HFFc6 (cell line): ENCODE measurements at places on chromosomes 1 and 21.

DNA sequence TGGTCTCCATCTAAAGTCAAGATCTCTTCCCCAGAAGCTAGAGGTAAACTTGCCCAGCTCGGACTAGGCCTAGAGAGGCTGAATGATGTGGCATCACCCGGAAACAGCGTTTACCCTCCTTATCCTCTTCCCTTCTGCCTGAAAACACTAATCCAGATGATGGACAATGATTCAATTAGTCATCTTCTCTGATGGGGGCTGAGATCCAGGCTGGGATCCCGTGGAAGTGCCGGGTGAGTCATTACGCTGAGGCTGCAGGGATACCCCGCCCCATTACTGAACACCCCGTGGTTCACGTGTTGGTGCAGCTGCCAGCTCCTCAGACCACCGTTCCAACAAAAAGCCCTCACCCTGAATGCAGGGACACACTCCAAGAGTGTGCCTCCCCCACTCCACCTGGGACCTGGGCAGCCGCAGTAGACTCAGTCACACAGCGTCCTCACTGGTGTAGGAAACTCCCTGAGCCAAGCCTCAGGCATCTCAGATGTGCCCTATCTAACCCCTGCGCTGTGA lies 2.0 kb downstream of the S100A6 start:
- peak overlapping the region; percentile 97 for H3K4me3 ChIP-seq
- peaks cover 68% of the 10 kb centered on the region for H3K4me1 ChIP-seq
- DNase-seq: peak; percentile 92
- H3K27ac ChIP-seq: peak overlapping the region; percentile 97
- peaks cover 19% of the 10 kb centered on the region for H3K36me3 ChIP-seq
- peaks cover 14% of the 10 kb centered on the region for H3K27me3 ChIP-seq

DNA sequence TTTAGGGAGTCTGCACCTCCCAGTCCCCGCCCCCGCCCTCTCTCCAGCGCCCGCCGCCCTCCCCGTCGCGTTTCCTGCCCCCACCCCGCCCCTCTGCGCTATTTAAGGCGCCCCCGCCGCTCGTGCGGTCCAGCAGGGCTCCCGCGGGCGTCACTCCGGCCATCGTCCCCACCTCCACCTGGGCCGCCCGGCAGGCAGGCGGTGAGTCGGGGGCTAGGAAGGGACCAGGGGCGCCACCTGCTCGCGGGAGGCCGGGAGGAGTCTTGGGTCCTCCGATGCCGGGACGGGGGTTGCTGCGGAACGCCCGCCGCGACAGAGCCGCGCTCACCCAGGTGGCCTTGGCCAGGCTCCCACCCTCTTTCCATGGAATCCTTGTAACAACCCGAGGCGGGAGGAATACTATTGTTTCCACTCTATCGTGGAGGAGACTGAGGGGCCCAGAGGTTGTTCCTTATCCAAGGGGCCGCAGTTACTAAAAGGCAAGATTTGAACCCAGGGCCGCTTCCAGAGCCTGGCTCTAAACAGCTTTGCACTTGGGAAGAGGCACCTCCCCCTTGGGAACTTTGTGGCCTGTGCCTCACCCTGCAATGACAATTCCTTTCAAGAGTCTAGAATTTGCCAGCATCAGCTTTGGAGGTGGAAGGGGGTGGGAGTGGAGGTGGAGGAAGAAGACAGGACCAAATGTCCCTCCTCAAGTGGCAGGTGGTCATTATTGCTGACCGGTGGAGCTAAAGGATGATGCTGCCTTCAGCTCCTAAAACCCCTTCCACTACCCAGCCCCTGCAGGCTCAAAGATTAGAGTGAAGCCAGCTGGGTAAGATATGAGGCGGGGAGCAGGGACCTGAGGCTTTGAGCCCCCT lies at the start of gene GJA4:
GJA4 (plus strand) TSS at position 132 of the 860 bp plus-strand sequence. CDS start 1,215 bp downstream, outside the sequence.
- H3K4me1 ChIP-seq: peaks cover 7% of the 10 kb centered on the region
- H3K36me3 ChIP-seq: peaks cover 14% of the 10 kb centered on the region
- DNase-seq: no peak

DNA sequence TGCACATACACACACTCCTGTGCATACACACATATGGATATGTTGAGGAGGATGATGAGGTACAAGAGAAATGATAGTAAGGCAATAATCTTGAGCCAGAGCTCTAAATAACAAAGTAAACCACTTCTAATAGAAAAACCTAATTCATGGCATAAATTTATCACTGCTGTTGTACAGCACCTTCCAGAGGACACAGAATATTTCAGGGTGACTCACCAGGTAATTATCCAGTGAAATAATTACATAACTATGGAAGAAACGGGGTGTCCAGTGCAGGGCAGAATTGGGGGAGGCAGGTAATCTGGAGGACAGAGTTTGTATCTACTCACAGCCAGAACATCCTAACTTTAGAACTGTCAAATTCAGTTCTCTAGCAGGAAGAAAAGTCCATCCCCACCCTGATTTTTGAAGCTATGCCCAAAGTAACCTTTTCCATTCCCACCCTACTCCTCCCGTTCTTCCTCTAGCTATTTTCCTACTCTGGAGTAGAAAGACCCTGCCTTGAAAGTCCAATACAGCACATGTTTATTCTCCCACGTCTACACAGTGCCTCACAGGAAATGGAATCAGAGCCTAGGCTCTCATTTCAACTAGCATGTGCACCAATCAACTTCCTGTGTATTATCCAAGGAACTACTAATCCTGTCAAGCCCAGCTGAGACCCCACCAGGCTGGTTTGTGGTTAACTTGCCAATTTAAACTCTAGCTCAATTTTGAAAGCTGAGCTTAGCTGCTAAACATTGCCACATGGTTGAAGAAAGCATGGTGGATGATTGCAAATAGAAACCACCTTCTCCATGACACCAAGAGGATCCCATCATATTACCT lies 96.6 kb downstream of the PTPN14 start:
- H3K4me1 ChIP-seq: peaks cover 87% of the 10 kb centered on the region
- no peaks in the 10 kb centered on the region for H3K27me3 ChIP-seq
- peak; percentile 62 for DNase-seq
- H3K36me3 ChIP-seq: peaks cover 25% of the 10 kb centered on the region

GRCh38 chr1:81689531-81689941 lies 111.2 kb upstream of the ADGRL2 start:
- peaks cover 34% of the 10 kb centered on the region for H3K36me3 ChIP-seq
- peak overlapping the region; percentile 78 for H3K4me3 ChIP-seq
- H3K4me1 ChIP-seq: peaks cover 44% of the 10 kb centered on the region
- no peaks in the 10 kb centered on the region for H3K27me3 ChIP-seq

DNA sequence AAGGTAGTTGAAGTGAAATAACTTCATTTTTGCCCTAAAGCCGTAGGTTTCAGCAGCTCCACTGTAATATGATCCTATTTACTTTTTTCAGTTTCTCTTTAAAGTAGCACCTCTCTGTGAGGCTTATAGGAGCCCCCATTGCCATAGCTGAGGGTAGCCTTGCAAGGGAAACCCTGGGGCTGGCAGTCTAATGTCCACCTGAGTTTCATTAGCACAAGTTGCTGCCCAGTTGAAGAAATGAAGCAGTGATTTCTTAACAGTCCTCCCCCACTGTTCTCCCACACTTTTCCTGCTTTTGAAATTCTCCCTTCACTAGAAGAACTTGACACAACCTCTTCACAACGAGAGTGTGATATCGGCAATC lies 1.5 kb downstream of the HMCN1 start:
- no peak for DNase-seq
- H3K4me1 ChIP-seq: peaks cover 31% of the 10 kb centered on the region
- H3K4me3 ChIP-seq: peak overlapping the region; percentile 85
- no peaks in the 10 kb centered on the region for H3K36me3 ChIP-seq
- H3K27ac ChIP-seq: no peak overlapping the region; the same call in 1 of the 2 replicates
- peaks cover 4% of the 10 kb centered on the region; the same call in 1 of the 2 replicates for H3K27me3 ChIP-seq

- DNase-seq: peak; percentile 86
- peak overlapping the region; percentile 93 for H3K4me3 ChIP-seq
- H3K36me3 ChIP-seq: peaks cover 10% of the 10 kb centered on the region
These were observed 14.1 kb downstream of the ENTREP3 start for GRCh38 chr1:155241069-155241679.

- no peak for DNase-seq
- no peaks in the 10 kb centered on the region; the same call in 1 of the 2 replicates for H3K27me3 ChIP-seq
- H3K4me1 ChIP-seq: peaks cover 31% of the 10 kb centered on the region
- H3K36me3 ChIP-seq: no peaks in the 10 kb centered on the region
These were observed 19.8 kb downstream of the SMIM12 start for GRCh38 chr1:34839526-34840305.

- H3K36me3 ChIP-seq: peaks cover 71% of the 10 kb centered on the region
- peak overlapping the region; percentile 100 for H3K27ac ChIP-seq
- DNase-seq: no peak
- H3K27me3 ChIP-seq: peaks cover 8% of the 10 kb centered on the region
These were observed 13.3 kb upstream of the PIGV start for GRCh38 chr1:26774462-26774861.
